Endothelial cell (in vitro differentiated cells): ENCODE measurements at places on chromosomes 3 and 15.

DNA sequence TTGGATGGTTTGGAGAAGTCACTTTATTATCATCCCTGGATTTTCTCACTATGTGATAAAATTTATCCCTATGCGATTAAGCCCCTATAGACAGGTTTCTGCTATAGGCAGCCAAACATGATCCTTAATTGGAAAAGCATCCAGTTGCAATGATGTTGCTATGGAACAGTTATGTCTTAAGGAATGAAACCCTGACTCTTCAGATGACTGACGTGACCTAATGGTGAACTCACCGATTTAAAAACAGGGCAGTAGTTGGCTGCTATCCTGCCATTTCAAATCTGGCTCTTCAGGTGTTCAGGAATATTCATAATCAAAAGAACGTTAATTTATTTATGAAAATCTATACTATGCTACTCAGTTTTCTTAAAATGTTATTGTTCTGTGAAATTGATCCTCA lies 106.8 kb upstream of the ROBO1 start:
- no peak for DNase-seq

- DNase-seq, result no peak
Observed at GRCh38 chr3:89740080-89740880, 632.9 kb downstream of the EPHA3 start.

DNA sequence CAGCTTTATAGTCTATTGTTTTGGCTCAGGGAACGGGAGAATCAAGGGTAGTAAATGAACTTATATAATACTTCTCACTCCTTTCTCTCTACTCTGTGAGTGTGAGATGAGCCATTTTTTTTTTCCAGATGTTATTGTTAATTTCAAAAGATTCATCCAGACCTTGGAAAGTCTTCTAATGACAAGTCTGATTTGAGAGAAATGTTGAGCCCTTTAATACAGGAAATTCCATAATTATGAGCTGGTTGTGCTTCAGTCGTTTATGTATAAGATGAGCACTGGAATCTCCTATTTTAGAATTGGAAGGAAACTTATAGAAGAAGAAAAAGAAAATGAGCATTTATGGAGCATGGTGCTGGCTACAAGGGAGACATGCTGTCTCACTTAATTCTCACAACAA lies 92.0 kb downstream of the FBN1 start:
- no peak for DNase-seq

- DNase-seq, result no peak
Observed at GRCh38 chr15:61729646-61730045, 330.6 kb downstream of the VPS13C start.
